ENCODE measurements at places on chromosomes 4 and X.

- no peak for DNase-seq
Measured at GRCh38 chr4:110042545-110043517, 130.1 kb downstream of the EGF start.

GRCh38 chrX:49838374-49838773 lies 9.3 kb downstream of the PAGE4 start:
- DNase-seq = no peak

DNA sequence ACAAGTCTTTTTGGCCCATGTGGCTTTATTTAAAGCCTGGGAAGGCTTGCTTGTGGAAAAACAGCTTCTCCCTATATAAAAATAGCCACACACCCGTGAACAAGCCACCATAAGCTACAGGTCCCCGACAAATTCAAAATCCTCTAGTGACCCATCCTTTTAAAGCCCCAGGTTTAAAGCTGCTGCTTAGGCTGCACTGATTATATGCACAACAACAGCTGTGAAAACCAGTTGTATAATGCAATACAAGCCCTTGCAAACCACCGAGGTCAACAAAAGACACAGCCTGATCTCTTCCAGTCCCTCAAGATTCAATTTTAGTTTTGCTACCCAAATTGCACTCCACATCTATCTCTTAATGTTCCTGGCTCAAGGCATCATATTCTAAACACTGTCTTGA lies 186.0 kb upstream of the WDFY3 start:
- DNase-seq = no peak

DNA sequence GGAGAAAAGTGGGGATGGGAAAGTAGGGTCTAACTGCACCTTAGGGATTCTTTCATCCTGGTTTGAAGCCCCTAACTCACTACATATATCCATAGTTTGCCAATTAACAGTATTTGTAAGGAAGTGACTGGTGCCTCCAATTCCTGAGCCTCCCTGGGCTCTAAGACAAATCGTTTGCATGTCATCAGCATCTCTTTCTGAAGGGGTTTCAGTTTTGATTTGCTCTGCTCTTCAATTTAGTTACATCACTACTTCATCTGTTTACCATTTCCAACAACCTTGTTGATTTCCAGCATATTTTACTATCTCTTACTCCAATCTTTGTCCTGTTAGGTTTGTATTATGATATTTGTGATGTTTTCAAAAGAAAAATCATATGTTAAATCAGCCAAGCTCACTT lies 15.5 kb upstream of the DDX60 start:
- DNase-seq = no peak

GRCh38 chr4:14917298-14917633 lies 85.0 kb upstream of the CPEB2 start:
- no peak for DNase-seq

Data from T-helper 9 cell (primary cell).